NCI-H146 (cell line): ENCODE measurements at places on chromosomes 4 and X.

DNA sequence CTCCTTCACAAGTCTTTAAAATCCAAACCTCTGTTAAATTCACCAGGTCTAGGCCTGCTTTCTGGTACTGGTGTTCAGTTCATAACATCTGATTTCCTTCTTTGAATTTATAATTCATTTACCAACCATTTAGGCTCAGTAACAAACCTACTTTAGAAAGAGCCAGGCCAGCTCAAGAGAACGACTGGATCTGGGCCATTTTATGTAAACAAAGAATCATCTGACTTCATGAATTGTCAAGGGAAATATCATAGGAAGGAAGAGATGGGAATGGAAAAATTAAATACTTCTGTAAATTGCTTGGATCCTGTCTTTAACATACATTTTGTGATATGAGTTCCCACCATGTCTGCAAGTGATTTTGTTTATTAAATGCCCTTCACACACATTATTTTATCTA is 36.5 kb downstream of the DCHS2 start:
- DNase-seq, result no peak

- DNase-seq, result no peak
These were observed 611.2 kb downstream of the RPA4 start for GRCh38 chrX:97494756-97495372.

DNA sequence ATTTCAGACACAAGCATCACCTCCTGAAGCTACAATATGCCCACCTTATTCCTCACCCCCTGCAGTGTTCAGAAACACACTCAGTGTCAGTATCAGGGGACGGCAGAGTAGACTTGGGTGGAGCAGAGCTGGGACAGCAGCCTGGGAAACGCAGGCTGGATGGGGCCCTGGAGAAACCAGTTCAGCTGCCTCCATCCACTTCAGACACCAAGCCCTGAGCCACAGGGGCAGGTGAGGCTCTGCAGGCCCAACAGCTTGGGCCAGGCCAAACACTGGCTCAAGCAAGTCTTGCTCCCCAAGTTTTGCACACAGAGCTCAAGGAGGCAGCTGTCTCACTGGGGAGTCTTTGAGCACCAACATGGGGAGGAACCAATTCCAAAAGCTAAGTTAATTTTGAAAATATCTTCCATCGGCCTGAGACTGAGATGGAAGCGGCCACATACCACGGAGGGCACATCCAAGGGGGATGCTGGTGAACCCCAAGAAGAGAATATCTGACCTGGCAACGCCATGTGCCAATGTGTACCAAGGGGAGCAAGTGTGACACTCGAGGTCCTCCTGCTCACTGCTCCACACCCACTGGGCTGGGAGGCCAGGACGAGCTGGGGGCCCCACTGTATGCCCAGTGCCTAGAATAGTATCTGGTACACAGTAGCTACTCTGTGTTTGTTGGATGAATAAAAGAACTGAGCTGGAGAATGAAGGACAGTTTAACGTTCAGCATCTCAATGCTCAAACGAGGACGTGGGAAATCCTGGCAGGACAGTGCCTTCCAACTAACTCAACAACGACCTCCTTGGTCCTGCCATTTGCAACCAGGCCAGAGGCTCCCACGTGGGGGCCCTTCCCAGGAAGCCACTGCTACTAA is 45.6 kb downstream of the PPP2R2C start:
- DNase-seq, result no peak

GRCh38 chrX:9728261-9728660 is 37.4 kb downstream of the GPR143 start:
- DNase-seq, result no peak

- no peak for DNase-seq
These were observed 18.9 kb upstream of the MRFAP1 start for GRCh38 chr4:6621556-6621927.

DNA sequence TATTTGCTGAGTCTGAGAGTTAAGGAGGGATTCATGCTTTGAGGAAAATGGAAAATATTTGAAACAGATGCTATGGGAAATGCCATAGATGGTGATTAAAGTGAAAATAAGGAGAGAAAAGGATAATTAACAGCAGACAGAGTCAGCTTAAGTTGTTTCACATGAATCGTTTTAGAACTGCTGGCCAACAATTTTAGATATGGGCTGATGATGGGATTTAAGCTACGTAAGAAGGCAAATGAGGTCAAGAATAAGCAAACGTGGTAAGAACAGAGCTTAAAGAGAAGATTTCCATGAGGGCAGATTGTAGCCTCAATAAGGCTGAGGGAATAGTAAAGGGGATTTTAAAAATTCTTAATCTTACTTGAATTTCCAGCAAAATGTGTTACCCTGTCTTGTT is 77.9 kb downstream of the MFAP3L start:
- no peak for DNase-seq
